ENCODE measurements at places on chromosomes 5 and 9. TPM values are rescaled to one million over a fixed set of nuclear protein-coding genes. Genes with fewer than 3 reads are reported as not detected.

- no peak for DNase-seq
- no peak overlapping the region for H3K27ac ChIP-seq
- no peaks in the 10 kb centered on the region for H3K36me3 ChIP-seq
- no peaks in the 10 kb centered on the region for H3K27me3 ChIP-seq
- no peaks in the 10 kb centered on the region for H3K4me1 ChIP-seq
These were observed 124.6 kb downstream of the ACER2 start for GRCh38 chr9:19533373-19533772.

GRCh38 chr5:163893281-163893680 is 387.9 kb downstream of the MAT2B start:
- H3K4me1 ChIP-seq, result no peaks in the 10 kb centered on the region
- no peak overlapping the region for H3K4me3 ChIP-seq
- H3K27me3 ChIP-seq, result no peaks in the 10 kb centered on the region
- H3K36me3 ChIP-seq, result no peaks in the 10 kb centered on the region
- DNase-seq, result no peak
- H3K27ac ChIP-seq, result no peak overlapping the region

Gene PHF24
- total RNA-seq, result 0.57 TPM

GRCh38 chr5:9363026-9363425 is 182.8 kb downstream of the SEMA5A start:
- H3K27me3 ChIP-seq, result no peaks in the 10 kb centered on the region
- DNase-seq, result no peak
- no peak overlapping the region for H3K4me3 ChIP-seq
- H3K4me1 ChIP-seq, result no peaks in the 10 kb centered on the region
- H3K36me3 ChIP-seq, result no peaks in the 10 kb centered on the region

GRCh38 chr5:159244163-159244562 is 18.9 kb upstream of the UBLCP1 start:
- H3K4me3 ChIP-seq, result no peak overlapping the region
- no peak for DNase-seq
- H3K27ac ChIP-seq, result no peak overlapping the region
- peaks cover 1% of the 10 kb centered on the region for H3K27me3 ChIP-seq
- H3K36me3 ChIP-seq, result no peaks in the 10 kb centered on the region

GRCh38 chr5:72030237-72030636 is 77.0 kb upstream of the MAP1B start:
- H3K4me3 ChIP-seq, result no peak overlapping the region
- no peaks in the 10 kb centered on the region for H3K36me3 ChIP-seq
- H3K4me1 ChIP-seq, result no peaks in the 10 kb centered on the region
- no peaks in the 10 kb centered on the region for H3K27me3 ChIP-seq
- H3K27ac ChIP-seq, result no peak overlapping the region
- DNase-seq, result no peak

Gene PCDHGA8
- 6.8 TPM for total RNA-seq

DNA sequence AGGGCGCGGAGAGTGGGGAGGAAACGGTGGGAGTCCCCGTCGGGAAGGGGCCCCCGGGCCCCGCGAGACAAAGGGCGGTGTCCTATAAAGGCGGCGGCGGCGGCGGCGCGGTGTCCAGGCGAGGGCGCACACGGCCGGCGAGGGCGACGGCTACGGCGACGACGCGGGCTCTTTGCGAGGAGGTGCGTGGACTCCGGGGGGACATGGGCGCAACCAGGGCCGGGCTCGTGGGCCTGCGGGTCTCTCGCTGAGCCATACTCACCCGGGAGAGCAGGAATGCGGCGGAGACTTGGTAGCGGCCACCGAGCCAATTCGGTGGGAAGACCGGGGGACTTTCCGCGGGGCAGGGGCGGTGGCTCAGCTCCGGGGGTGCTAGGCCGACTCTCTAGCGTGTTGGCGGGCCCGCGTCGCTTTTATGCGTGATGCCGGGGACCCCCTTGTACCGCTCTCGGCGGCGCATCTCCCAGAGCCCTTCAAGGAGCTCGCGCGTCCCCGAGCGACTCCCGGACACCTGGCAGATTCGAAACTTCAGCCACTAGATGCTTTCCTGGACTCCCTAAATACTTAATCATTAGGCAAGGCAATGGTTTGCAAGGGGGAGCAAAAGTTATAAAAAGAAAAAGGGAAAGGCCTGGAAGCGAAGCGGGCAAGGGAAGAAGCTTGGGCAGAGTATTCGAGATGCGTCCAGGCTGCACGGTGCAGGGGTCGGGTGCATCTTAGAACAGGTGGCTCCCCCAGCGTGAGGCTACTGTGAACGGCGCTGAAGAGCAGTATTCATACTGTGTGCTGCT is 5.9 kb upstream of the TAL2 start:
- DNase-seq, result no peak
- peak overlapping the region; percentile 28 for H3K4me3 ChIP-seq
- H3K36me3 ChIP-seq, result no peaks in the 10 kb centered on the region
- no peak overlapping the region for H3K27ac ChIP-seq

Gene TAS2R1
- not detected for total RNA-seq

All from aorta (tissue), 5 donors.